Thymus (tissue), 14 donors: ENCODE measurements at places on chromosomes 7 and 10. TPM values are rescaled to one million over a fixed set of nuclear protein-coding genes. Genes with fewer than 3 reads are reported as not detected.

Gene TMEM229A
- polyA plus RNA-seq, result 0.02 TPM

- no peaks in the 10 kb centered on the region for H3K27me3 ChIP-seq
- peaks cover 4% of the 10 kb centered on the region for H3K4me1 ChIP-seq
- DNase-seq, result no peak
- no peak overlapping the region for H3K4me3 ChIP-seq
These were observed 13.6 kb downstream of the SUMF2 start for GRCh38 chr7:56077681-56078080.

DNA sequence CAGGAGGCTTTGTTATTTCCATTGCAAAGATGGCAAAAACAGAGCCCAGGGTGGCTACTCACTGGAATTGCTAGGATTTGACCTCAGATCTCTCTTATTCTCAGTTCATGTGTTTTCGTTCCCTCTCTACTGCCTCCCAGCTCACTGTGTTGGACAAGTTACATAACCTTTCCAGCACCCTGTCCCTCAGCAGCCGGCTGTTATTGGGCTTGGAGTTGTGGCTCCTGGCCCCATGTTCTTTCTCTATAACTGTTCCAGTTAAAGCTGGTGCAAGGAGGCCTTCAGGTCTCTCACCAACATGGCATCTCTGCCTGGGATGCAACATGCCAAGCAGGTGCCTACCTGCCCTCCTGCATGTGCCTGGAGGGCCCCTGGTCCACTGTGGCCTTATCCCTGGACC lies 56.8 kb downstream of the LRRC18 start:
- H3K27ac ChIP-seq, result no peak overlapping the region
- no peaks in the 10 kb centered on the region for H3K36me3 ChIP-seq
- no peaks in the 10 kb centered on the region for H3K27me3 ChIP-seq

DNA sequence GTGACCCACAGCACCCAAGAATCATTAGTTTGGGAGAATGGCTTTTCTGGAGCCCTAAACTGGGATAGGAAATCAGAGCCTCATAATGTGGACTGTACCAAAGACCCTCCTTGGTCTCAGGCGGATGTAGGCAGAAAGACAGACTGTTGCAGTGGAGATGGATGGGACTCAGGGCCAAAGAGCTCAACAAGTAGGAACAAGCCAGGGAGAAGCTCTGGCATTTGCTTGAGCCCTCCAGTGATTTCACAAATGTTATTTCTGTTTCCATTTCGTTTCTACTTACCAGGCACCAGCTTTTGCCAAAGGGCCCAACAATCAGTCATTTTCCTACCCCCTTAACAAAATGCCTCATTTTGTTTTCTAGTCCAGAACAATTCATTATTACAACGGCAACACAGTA lies 762.7 kb downstream of the KCNMA1 start:
- no peak overlapping the region for H3K4me3 ChIP-seq
- no peak overlapping the region for H3K27ac ChIP-seq
- no peaks in the 10 kb centered on the region for H3K4me1 ChIP-seq
- H3K27me3 ChIP-seq, result no peaks in the 10 kb centered on the region

DNA sequence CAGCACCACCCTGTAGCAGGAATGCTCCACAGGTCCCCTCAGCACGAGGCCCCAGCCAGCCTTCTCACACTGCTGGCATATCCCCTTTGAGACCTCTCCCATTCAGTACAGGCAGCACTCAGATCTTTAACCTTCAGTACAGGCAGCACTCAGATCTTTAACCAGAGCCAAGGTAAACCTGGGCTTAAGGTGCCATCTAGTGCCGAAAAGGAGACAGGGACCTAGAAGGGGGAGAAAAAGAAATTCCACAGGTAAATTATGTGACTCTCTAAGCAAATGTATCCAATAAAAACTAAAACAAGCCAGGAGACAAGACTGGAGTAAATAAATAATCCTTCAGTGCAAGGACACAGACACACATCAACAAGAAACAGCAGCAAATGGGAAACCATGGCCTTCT lies 358.6 kb downstream of the PTPRN2 start:
- no peaks in the 10 kb centered on the region for H3K36me3 ChIP-seq
- no peaks in the 10 kb centered on the region for H3K4me1 ChIP-seq
- no peak for DNase-seq
- H3K27ac ChIP-seq, result no peak overlapping the region
- no peak overlapping the region for H3K4me3 ChIP-seq
- no peaks in the 10 kb centered on the region for H3K27me3 ChIP-seq
